ENCODE measurements at places on chromosomes 2 and 18. TPM values are rescaled to one million over a fixed set of nuclear protein-coding genes. Genes with fewer than 3 reads are reported as not detected.

AQP12A gene
- not detected for total RNA-seq

- DNase-seq = peak; percentile 62
Observed at GRCh38 chr2:209933499-209934483, 68.6 kb upstream of the RPE start.

GRCh38 chr2:222452422-222452950 lies 28.1 kb downstream of the SGPP2 start:
- peak; percentile 37 for DNase-seq

- DNase-seq = no peak
Observed at GRCh38 chr18:51013259-51013658, 16.8 kb upstream of the SMAD4 start.

DNA sequence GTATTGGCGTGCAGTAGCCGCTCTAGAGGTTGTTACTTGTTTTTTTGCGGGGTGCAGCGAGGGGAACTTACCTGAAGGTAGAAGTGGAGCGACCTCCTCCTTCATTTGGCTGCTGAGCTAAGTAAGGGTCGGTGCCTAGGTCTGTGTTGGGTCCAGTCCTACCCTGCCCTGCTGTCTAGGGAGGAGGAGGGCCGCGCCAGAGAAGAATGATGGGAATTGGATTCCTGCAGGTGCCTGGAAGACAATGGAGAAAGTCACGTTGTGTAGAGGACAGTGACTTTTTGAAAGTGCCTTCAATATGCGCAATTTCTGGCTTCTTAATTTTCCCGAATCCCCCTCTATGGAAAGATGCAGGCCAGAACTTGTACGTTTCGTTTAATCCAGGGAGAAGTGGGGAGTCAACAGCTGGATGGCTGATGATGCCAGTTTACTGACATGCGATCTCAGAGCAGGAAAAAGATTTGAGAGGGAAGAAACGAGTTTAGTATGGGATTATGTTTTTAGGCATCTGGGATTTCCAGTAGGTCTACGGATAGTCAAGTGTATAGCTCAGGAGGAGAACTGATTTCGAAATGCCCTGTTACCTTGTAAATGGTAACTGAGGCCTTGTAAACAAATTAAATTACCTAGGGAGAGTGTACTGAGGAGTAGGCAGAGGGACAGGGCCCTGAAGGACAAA lies 653 bp downstream of the MRPS9 start:
- no peak for DNase-seq

DNA sequence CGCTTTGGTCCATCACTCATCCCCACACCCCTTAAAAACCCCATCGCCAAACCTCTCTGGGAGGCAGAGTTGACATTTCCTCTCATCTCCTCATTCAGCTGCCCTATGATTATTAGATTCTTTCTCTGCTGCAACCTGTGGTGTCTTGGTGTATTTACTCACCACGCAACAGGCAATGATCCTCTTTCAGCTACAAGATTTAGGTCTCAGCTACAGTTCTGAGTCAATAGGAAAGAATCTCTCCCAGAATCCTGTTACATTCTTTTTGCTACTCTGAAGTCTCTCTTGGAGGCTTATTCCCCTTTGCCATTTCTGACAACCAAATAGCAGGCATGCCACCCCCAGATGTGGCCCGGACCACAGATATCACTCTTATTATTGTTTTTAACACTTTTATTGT lies 468.3 kb upstream of the GYPC start:
- DNase-seq = no peak

DNA sequence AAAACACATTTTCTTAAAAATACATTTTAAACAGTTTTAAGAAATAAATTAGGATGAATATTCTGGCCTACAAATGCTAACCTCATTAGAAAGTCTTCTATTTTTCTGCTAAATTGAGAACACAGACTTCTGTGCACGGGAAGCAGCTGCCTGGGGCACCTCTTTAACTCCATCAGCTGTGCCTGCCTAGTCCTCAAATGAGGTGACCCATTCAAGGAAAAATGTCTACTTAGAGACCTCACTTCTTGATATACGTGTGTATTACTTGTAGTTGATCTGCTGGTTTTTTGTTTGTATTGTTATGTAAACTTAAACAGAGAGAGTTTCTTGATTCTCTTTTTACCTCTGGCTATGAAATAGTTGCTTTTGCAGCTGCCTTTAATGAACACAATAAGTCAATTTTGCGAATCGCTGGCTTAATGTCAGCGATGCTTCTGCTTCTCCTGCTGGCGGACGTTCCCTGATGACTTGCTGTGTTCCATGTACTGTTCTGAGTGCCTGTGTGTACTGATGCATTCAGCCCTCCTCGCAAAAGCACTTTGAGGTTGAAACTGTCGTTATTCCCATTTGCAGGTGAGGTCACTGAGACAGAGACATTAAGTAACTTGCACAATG lies 88.7 kb upstream of the TXNDC2 start:
- DNase-seq = no peak

MRPL30 gene
- total RNA-seq = 39.6 TPM

DNA sequence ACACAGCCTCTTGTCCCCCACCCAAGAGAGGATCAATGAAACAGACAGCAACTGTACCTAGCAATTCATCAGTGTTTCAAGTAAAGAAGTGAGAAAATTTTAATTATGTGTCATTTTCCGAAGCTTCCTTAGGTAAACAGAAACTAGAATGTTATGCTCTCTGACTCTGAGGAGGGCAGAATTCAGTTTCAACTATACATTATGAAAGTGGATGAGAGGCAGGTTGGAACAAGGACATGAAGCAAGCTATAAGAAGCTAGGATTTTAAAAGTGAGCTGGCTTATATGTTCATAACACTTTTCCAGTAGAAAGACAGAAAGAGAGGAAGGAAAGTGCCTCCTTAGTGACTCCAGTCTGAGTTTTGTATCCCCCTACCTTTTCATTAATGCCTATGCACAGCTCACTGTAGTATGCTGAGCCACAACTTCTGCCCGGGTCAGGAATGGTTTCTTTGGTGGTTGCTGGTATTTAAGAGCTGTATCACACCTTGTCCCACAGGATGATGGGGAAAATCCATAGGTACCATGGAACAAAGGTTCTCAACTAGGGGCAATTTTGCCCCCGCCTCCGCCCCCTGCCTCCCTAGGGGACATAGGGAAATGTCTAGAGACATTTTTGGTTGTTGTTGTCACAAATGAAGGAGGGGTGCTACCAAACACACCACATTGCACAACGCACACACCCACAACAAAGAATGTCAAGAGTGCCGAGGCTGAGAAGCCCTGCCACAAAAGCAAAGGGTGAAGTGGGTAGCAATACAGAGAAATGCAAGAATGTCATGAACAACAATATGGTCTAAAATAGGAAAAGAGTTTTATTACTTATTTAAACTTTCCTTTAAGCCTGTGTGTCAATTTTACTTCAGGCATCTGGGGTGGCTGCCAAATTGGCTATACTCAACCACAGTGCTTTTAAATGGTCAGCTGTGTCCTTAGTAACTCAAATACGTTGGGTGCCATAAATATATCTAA lies 161.0 kb upstream of the ZFP36L2 start:
- DNase-seq = no peak

DNA sequence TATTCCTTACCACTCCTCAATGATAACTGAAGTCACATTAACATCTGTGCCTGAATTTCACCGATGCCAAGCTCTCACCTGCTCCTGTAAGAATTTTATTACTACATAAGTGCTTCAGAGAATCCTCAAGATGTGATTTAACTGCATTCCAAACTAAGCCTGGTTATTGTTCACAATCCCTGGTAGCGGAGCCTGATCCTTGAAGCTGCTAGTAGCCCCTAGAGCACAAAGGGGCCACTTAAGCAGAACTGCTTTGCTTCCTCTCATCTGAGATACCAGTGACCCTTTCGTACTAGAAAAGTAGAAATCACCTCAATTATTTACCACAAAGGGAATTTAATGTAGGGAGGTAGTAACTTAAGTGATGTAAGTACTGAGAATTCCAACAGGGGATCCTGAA lies 529.6 kb downstream of the CPS1 start:
- DNase-seq = no peak

GRCh38 chr2:218785103-218785502 lies 3.2 kb downstream of the CYP27A1 start:
- no peak for DNase-seq

DNA sequence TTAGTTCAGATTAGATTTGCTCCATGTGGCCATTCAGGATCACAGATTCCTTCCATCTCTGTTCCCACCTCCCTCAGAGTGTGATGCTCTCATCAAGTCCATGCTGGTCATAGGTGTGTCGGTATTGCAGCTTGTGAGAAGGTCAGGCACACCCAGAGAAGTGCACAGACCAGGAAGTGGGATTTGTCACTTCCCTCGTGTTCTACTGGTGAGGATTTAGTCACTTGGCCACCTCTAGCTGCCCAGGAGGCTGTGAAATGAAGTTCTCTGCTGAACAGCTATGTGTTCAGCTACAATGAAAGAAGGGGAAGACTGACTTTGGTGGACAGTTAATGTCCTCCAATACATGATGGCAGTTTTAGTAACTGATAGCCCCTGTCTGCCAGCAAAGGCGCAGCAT lies 3.5 kb upstream of the LANCL1 start:
- DNase-seq = no peak

- DNase-seq = peak; percentile 40
Observed at GRCh38 chr2:222613715-222614331, 42.1 kb downstream of the FARSB start.

DNA sequence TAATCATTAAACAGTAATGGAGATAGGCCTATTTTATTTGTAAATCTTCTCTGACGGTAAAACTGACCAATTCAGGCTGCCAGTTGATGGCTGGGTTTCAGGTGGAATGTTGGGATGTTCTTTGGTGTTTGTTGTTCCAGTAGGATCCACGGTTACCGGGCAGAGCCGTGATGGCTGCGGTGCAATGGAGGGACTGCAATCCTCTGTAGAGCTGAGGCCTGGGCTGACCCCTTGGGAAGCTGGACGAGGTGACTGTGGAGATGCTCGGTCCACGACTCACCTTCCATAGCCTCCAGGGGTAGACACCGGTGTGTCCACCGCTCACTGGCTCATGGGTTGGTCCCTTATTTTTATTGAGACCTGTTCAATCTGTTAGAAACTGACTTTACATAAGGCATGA lies 42.5 kb downstream of the ZNF519 start:
- DNase-seq = no peak

- DNase-seq = no peak
Observed at GRCh38 chr2:113039719-113040118, 12.9 kb downstream of the IL36B start.

KCNG2 gene
- total RNA-seq = not detected

GCG gene
- total RNA-seq = not detected

- peak; percentile 5 for DNase-seq
Observed at GRCh38 chr18:70645971-70646370, 357.1 kb downstream of the SOCS6 start.

DNA sequence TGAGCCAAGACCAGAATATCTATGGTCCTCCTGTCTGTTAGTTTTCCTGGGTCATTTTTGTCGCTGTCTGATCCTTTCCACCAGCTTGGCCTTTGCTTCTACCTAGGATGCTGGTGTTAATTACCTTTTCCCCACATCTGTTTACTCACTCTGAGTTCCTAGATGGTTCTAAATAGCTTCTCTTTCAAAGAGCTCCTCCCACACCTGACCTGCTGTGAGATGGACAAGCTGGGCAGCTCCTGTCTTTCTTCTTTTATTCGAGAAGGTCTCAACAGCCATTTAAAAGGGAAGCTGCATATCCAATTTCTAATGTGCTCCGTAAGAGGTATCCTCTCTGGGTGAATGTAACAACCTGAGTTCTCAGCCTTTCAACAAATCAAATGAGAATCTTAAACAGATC lies 156.2 kb downstream of the HRH4 start:
- DNase-seq = no peak

GRCh38 chr2:44464437-44464836 lies 102.7 kb downstream of the CAMKMT start:
- no peak for DNase-seq

DNA sequence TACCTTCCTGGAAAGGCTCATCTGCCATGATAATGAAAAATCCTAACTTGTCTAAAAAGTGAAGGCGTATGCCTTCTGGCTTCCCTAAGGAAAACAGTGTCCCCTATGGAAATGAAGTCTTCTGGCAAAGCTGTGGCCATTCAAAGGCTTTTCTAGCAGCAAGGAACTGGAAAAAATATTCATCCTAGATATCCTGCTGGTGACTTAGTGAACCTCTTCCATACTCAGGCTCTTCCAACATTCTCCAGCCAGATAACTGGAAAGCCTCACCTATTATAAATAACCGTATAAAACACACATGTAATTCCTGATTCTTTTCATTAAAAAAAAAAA lies 84.7 kb downstream of the RBMS1 start:
- no peak for DNase-seq

TUBA4B gene
- total RNA-seq = not detected

ALPG gene
- total RNA-seq = not detected

KRTCAP3 gene
- total RNA-seq = not detected

ORC2 gene
- 22.9 TPM for total RNA-seq

STARD6 gene
- 0.11 TPM for total RNA-seq

TLX2 gene
- not detected for total RNA-seq

GNLY gene
- total RNA-seq = not detected

DNA sequence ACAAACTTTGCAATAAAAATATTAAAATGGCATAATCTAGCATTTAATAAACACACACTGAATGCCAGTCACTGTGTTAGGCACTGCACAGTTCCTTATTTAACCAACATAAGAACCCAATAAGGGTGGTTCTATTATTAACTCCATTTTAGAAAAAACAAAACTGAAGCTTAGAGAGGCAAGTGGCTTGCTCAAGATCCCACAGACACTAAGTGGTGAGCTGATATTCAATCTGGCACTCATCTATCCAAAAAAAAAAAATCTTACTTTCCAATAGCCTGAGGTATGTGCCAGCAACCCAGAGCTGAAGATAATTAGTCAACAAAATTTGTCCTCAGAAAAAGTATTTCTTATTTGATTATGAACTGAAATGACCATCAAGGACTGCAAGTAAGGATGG lies 799 bp downstream of the CYTIP start:
- no peak for DNase-seq

DNA sequence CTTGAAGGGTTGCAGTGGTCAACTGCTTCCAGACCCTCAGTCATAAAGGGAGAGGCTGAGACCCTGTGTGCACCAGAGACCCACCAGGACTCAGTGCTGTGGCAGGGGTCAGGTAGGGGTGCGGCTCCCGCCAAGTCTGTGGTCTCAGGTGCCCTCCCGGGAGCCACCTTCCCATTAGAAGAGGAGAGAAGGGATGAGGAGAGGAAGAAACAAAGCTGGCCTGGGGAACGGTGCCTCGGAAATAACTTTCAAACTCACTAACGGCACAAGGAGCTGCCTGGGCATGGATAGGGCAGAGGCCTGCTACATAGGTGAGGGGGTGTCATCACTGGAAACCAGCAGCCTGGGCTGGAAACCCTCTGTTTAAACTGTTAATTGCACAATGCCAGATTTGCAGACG lies 84.9 kb downstream of the TPO start:
- DNase-seq = no peak

- peak; percentile 93 for DNase-seq
Observed at GRCh38 chr18:22667616-22668422, 250.1 kb upstream of the CTAGE1 start.
